ENCODE measurements at places on chromosomes 4 and X. TPM values are rescaled to one million over a fixed set of nuclear protein-coding genes. Genes with fewer than 3 reads are reported as not detected.

GRCh38 chrX:12452268-12452667 is 314.0 kb downstream of the FRMPD4 start:
- H3K27ac ChIP-seq = no peak overlapping the region
- no peak for DNase-seq
- no peak overlapping the region for H3K4me3 ChIP-seq
- no peaks in the 10 kb centered on the region for H3K27me3 ChIP-seq
- H3K36me3 ChIP-seq = no peaks in the 10 kb centered on the region

DNA sequence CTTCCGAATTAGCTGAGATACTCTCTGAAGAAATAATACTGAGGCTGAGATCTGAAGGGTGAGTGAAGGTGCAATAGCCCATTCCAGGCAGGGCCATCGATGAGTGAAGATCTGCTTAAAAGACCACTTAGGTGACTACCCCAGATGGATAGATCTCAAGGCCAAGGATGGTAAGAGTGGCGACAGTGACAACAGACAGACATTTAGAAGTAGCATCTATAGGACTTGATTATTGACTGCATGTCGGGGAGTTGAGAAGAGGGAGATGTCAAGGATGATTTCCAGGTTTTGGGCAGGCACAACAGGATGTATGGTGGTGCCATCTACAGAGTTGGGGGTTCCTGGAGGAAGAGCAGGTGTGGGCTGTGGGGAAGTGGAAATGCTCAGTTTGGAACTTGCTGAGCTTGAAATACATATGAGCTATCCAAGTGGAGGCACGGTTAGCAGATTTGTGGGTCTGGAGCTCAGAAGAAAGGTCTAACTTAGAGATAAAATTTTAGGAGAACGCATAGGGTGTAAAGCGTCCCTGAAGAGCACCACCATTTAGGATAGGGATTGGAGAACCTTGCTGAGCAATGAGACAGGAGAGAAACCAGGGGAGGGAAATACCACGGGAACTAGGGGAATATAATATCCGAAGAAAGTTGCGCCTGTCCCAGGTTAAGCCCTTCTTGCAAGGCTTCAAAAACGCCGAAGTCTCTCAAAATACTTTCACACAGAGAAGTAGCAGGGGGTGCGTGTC is 688 bp downstream of the UFSP2 start:
- no peaks in the 10 kb centered on the region for H3K36me3 ChIP-seq
- peaks cover 18% of the 10 kb centered on the region for H3K4me1 ChIP-seq
- no peak for DNase-seq

- no peaks in the 10 kb centered on the region for H3K27me3 ChIP-seq
- no peak overlapping the region for H3K4me3 ChIP-seq
- no peak for DNase-seq
- H3K36me3 ChIP-seq = no peaks in the 10 kb centered on the region
These were observed 113.5 kb upstream of the USP9X start for GRCh38 chrX:40971736-40972135.

Gene TIMM17B
- total RNA-seq = 42.1 TPM

Gene TLR1
- total RNA-seq = 17.7 TPM

DNA sequence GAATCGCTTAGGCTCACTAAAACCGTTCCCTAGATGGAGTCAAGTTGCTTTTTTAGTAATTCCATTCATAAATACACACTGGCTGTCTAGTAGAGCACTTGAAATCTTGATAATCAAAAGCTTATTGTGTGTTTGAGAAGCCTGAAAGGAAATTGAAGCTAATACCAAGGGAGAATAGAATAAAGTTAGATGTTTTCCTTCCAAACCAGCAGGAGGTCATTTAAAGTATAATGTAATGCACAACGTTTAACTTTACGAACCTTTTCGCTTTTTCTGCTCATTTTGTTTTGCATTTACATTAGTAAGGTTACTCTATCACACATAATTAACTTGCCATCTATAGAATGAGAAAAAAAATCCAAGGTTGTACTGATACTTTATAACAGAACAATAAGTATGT is 440.9 kb downstream of the NKX6-1 start:
- DNase-seq = no peak
- H3K27ac ChIP-seq = no peak overlapping the region
- no peaks in the 10 kb centered on the region for H3K36me3 ChIP-seq

- H3K4me1 ChIP-seq = no peaks in the 10 kb centered on the region
- DNase-seq = no peak
- no peaks in the 10 kb centered on the region for H3K36me3 ChIP-seq
- H3K27ac ChIP-seq = no peak overlapping the region
These were observed 8.9 kb downstream of the ZIC3 start for GRCh38 chrX:137574784-137575293.

DNA sequence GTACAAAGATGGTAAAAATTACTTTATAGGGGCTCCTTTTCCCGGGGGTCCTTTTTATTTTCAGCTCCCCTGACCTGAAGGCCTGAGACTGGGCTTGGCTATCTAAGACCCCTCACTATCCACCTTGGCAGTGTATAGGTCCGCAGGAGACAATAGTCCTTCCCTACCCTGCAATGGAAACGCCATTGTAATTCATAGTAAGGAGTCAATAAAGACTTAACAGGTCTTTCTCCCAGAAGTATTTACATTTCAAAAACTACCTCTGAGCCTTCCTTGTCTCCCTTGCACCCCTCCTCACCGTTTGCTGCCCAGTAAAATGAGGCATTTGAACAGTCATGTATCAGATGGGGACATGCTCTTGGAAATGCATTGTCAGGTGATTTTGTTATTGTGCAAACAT is 401.2 kb upstream of the CNKSR2 start:
- H3K4me1 ChIP-seq = no peaks in the 10 kb centered on the region
- H3K36me3 ChIP-seq = no peaks in the 10 kb centered on the region
- no peaks in the 10 kb centered on the region for H3K27me3 ChIP-seq
- no peak overlapping the region for H3K4me3 ChIP-seq

- DNase-seq = no peak
- H3K4me3 ChIP-seq = no peak overlapping the region
- no peaks in the 10 kb centered on the region for H3K36me3 ChIP-seq
- H3K27me3 ChIP-seq = no peaks in the 10 kb centered on the region
- no peak overlapping the region for H3K27ac ChIP-seq
These were observed 382.4 kb downstream of the TRAM1L1 start for GRCh38 chr4:116702949-116703348.

- no peaks in the 10 kb centered on the region for H3K36me3 ChIP-seq
- H3K4me1 ChIP-seq = no peaks in the 10 kb centered on the region
- no peak overlapping the region for H3K27ac ChIP-seq
- H3K27me3 ChIP-seq = no peaks in the 10 kb centered on the region
- no peak for DNase-seq
- no peak overlapping the region for H3K4me3 ChIP-seq
These were observed 42.8 kb upstream of the SLC10A7 start for GRCh38 chr4:146564492-146564891.

DNA sequence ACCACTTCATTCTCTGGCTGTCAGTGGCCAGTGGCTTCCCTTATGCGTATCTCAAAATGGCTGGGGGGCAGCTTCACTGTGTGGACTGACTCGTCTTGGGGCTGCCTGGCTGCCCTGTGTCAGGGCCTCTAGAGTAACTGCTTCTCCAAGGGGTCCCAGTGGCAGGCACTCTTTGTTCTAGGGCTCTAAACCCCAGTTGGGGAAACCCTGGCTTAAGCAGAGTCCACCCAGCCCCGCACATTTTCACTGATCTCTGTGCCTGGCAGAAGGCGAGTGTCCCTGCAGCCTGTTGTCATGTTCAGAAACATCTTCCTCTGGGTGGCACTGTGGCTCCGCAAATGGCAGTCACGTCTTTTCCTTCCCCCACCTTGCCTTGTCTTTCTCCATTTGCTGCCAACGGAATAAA is 59.7 kb downstream of the NBDY start:
- no peaks in the 10 kb centered on the region for H3K4me1 ChIP-seq
- no peaks in the 10 kb centered on the region for H3K36me3 ChIP-seq
- H3K27ac ChIP-seq = no peak overlapping the region
- no peaks in the 10 kb centered on the region for H3K27me3 ChIP-seq
- H3K4me3 ChIP-seq = no peak overlapping the region
- peak; percentile 76 for DNase-seq

DNA sequence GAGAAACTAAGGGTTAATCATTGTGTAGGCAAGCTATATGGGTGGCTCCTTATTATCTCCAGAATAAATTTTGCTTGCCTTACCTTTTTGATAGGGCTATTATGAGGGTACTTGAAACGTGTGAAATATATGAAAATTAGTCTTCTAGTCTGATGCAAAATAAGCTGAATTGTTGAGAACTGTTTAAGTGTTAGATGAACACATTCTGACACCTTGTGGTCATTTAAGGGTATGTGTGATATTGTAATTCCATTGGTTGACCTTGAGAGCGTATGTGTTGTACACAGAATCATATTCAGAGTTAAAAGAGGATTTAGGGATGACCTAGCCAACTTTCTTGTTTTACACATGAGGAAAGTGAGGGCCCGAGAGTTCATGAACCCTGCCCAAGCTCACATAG is 44.6 kb upstream of the LINC00632 start:
- H3K4me3 ChIP-seq = no peak overlapping the region
- H3K4me1 ChIP-seq = no peaks in the 10 kb centered on the region
- no peaks in the 10 kb centered on the region for H3K36me3 ChIP-seq
- H3K27me3 ChIP-seq = no peaks in the 10 kb centered on the region

Gene ARHGAP10
- total RNA-seq = 2.9 TPM

GRCh38 chr4:125315576-125316400 is 1.0 kb downstream of the FAT4 start:
- H3K4me3 ChIP-seq = peak overlapping the region; percentile 9
- H3K36me3 ChIP-seq = no peaks in the 10 kb centered on the region
- no peak overlapping the region for H3K27ac ChIP-seq
- peak; percentile 14 for DNase-seq
- H3K27me3 ChIP-seq = no peaks in the 10 kb centered on the region

DNA sequence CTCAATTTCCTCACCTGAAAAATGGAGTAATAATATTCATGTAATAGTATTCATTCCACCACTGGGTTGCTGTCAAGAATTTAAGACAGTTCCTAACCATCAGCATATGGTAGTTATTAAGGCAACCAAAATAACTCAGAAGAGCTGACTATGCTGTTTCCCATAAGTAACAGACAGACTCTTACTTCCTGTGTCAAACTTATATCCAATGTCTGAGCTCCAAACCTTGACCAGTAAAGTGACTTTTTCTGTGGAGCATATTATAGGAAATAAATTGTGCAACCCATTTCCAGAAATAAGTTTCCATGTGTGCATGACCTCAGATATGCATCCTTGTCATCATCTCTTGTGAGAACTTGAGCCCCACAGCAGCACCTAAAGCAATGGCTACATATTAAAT is 78.8 kb downstream of the HADH start:
- H3K4me1 ChIP-seq = peaks cover 72% of the 10 kb centered on the region
- H3K36me3 ChIP-seq = peaks cover 2% of the 10 kb centered on the region
- DNase-seq = no peak
- H3K27ac ChIP-seq = peak overlapping the region; percentile 0

Gene CLIC2
- total RNA-seq = 1.7 TPM

- H3K4me1 ChIP-seq = no peaks in the 10 kb centered on the region
- no peak overlapping the region for H3K4me3 ChIP-seq
- H3K36me3 ChIP-seq = no peaks in the 10 kb centered on the region
- H3K27ac ChIP-seq = no peak overlapping the region
- no peak for DNase-seq
- no peaks in the 10 kb centered on the region for H3K27me3 ChIP-seq
These were observed 245.0 kb upstream of the IGFBP7 start for GRCh38 chr4:57355101-57355665.

Gene VEGFD
- not detected for total RNA-seq

Gene SPANXA2
- total RNA-seq = not detected

GRCh38 chr4:151702256-151702655 is 58.6 kb downstream of the GATB start:
- H3K27ac ChIP-seq = no peak overlapping the region
- H3K4me1 ChIP-seq = no peaks in the 10 kb centered on the region
- no peaks in the 10 kb centered on the region for H3K36me3 ChIP-seq
- no peaks in the 10 kb centered on the region for H3K27me3 ChIP-seq
- H3K4me3 ChIP-seq = no peak overlapping the region

DNA sequence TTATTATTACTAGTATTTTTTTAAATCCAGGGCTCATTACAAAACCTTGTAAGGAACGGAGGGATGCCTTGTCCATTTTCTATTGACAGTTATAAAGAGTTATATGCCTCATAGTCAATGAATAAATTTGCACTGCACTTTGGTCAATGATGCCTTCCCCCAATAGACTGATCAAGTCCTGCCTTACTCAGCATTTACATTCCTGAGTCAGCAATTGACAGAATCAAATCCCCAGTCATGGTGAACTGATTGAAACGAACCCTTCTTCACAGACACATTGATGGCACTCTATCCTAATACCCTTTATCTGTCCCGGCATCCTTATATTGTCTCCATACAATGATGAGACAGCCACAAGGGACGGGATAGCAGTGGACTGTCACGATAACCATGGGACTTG is 213.2 kb downstream of the NLGN4X start:
- no peaks in the 10 kb centered on the region for H3K27me3 ChIP-seq
- no peaks in the 10 kb centered on the region for H3K36me3 ChIP-seq
- no peak overlapping the region for H3K4me3 ChIP-seq
- DNase-seq = no peak
- H3K27ac ChIP-seq = no peak overlapping the region

Gene GPR119
- total RNA-seq = not detected

DNA sequence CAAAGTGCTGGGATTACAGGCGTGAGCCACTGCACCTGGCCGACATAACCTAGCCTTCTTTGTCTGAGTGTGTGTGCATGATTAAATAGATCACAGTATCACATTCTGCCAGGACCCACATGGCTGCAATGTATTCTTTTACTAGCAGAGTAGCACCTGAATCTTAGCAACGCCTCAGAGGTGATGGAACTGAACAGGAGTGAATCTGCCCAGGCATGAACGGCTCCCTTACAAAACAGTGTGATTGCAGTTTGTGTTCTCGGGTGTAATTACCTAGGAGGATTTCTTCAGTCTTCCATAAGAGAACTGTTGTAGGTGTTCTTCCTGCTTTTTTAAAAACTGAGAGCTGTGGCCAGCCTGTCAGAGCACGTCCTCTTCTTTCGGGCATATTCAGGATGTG is 122.7 kb upstream of the STS start:
- H3K27me3 ChIP-seq = no peaks in the 10 kb centered on the region
- no peak for DNase-seq
- no peaks in the 10 kb centered on the region for H3K4me1 ChIP-seq
- no peak overlapping the region for H3K4me3 ChIP-seq
- no peak overlapping the region for H3K27ac ChIP-seq

Gene NDST3
- not detected for total RNA-seq

Gene TMEM271
- not detected for total RNA-seq

DNA sequence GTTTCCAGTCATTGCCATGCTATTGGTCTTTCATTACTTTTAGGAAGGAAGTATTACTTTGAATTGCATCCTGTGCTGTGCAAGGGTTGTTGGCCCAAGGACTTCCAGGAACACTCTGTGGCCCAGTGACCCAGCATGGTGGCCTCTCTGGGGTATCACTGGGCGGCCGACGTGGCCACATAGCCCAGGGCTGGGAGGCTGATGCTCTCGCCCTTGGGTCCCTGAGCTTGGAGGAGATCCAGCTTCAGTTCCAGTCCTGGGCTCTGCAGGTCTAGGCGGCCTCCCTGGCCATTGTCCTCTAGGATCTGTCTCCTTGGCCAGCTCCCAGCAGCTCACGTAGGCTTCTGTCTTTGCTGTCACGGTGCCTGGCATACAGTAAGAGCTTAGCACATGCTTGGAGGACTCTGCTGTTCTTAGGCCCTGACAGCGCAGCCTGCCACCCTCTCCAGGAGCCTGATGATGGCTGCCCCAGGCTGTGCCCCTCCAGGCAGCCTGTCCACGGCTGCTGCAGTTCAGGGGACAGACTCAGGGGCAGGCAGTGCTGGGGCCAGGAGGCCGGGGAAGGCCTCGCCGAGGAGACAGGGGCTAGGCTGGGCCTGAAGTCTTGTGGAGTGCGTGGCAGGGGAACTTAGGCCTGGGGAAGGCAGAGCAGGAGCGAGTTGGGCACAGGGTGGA is 42.2 kb downstream of the SORCS2 start:
- no peaks in the 10 kb centered on the region for H3K4me1 ChIP-seq
- H3K4me3 ChIP-seq = no peak overlapping the region
- DNase-seq = no peak
- no peak overlapping the region for H3K27ac ChIP-seq

Gene UGT2B15
- total RNA-seq = not detected

All from naive thymus-derived CD4-positive, alpha-beta T cell (primary cell).